ENCODE measurements at places on chromosomes 5 and 9. TPM values are rescaled to one million over a fixed set of nuclear protein-coding genes. Genes with fewer than 3 reads are reported as not detected.

SPOCK1 gene
- total RNA-seq: not detected

- no peak for DNase-seq
Observed at GRCh38 chr5:142316051-142316450, 8.8 kb downstream of the SPRY4 start.

- DNase-seq: peak; percentile 5
Observed at GRCh38 chr5:141508798-141509611, 20.1 kb downstream of the PCDHGC5 start.

DNA sequence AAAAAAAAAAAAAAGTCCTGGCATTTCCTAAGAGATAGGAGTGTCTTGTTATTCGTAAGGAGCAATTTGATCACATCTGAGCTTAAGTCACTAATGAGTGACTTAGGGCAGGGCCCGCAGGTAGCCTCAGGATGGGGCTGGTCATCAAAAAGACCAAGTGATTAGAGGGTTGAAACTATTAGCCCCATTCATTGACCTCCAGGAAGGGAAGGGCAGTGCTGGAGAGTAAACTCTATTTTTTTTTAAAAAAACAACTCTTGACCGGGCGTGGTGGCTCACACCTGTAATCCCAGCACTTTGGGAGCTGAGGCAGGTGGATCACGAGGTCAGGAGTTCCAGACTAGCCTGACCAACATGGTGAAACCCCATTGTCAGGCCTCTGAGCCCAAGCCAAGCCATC is 46.2 kb upstream of the IQGAP2 start:
- DNase-seq: no peak

DNA sequence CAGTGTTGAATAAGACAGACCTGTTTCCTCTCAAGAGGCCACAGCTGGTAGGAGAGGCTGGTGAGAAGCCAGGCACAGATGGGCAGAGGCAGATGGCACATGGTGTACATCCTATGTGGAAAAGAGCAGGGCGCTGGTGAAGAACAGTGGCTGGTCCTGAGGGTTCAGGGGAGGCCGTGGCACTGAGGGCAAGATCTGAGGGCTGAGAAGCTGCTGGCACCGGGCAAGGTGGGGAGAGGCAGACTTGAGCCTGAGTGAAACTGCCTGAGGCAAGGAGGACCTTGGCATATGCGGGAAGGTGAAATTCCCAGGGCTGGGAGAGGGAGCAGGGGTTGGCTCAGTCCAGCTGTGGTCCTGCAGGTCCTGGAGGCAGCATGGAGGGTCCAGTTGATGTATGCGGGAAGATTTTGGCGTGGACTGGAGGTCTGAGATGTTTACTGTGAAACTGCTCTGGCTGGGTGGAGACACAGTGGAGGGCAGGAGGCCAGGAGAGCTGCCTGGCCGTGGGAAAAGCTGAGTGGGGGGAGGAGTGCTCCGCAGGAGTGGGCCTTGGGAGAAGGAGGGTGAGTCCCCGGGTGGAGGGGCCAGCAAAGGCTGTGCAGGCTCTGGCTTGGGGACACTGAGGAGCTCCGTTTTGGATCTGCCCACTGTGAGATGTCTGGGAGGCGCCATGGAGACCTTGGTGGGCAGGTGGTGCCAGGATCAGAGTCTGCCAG is 2.6 kb downstream of the MAN1B1 start:
- no peak for DNase-seq

GRCh38 chr5:159342840-159343239 is 12.6 kb upstream of the IL12B start:
- DNase-seq: no peak

GRCh38 chr5:147852365-147852764 is 20.9 kb upstream of the SPINK1 start:
- DNase-seq: no peak

DNA sequence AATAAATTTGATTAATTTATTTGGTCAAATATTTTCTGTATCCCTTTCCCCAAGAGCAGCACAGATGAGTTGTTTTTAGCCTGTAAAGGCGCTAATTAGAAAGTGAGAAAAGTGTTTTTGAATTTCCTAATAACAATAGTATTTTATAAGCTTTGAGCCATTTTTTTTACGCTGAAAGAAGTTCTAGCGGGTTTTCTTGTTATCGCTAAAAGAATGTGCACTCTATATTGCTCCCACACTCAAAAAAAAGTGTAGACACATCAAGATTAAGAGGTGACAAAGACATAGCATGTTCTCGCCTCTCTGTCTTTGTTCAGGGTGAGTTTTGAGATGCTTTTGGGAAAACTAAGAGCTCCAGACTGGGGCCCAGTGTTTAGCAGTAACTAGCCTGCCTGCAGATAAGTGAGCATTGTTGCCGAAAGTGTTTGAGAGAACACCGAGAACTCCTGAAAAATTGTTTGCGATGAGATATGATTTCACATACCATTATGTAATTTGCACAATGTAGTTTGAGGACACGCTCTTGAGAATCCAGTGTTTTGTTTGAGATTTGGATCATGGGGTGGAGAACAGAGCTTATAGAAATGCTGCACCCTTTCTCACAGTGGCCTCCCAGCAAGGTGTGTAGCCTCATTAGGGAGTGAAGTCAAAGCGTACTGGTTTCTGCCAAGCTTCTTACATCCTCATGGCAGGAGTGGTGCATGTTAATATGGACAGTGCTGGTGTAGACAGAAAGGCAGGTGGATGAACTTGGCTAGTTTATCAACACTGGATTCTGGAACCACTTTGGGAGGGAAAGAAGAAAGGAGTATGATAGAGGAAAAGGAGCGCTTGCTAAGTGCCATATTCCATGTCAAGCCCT is 1.5 kb downstream of the F2R start:
- no peak for DNase-seq

DNA sequence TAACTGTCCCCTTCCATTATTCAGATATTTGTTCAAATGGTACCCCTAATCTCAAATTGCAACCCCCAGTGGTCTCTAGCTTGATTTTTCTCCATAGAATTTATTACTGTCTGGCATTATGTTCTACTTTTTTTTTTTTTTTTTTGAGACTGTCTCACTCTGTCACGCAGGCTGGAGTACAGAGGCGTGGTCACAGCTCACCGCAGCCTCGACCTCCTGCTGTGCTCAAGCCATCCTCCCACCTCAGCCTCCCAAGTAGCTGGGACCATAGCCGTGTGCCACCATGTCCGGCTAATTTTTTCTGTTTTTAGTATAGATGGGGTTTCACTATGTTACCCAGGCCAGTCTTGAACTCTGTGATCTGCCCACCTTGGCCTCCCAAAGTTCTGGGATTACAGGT is 2.0 kb upstream of the REEP5 start:
- DNase-seq: no peak

- DNase-seq: peak; percentile 65
Observed at GRCh38 chr9:15837079-15837679, 284.3 kb downstream of the CCDC171 start.

DNA sequence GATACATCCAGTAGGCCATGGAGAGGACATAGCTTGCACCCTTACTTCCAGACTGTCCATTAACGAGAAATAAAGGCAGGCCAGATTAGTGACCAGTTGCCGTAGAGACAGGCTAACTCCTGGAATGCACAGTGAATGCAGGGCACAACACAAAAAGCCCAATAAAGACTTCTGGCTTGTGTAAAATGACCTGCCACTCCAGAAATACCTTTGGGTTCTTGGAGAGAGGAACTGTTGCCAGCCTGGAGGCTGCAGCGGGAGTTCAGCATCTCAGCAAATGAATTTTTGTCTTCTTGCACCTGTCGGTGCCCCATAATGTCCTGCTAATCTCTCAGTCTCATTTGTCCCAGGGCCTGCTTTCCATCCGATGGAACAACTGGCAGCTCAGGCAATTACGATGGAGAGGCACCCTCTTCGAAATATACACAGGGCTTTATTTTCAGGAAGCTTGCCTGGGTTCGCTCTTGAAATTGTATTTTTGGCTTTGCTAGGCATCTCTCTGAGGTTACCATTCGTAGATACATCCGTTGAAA is 538.8 kb upstream of the ZNF462 start:
- DNase-seq: no peak

IFNA21 gene
- total RNA-seq: not detected

DNA sequence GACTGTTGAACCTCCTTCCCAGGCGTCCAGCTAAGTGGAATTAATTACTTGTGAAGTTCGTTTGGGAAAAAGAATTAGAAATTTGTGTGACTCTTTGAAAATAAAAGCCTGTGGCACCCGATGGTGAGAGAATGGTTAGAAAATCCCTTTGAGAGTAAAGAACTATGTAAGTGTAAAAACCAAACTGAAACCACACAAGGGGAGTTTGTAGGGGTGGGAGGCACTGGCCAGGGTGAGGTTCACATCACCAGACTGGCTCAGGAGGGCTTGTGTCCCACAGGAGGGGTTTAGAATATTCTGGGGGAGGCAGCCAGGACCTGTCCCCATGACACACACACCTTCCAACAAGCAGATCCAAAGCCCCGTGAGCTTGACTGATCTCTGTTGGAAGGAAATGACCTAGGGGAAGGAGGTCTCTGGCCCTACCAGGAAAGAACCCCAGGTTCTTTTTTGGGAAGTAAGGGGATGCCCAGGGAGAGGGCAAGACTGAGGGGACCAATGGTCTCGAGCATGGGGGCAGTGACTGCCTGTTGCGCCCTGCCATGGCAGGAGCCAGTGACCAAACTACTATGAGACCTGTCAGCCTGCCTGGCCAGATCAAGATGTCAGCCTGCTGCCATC is 4.3 kb downstream of the SPATA24 start:
- no peak for DNase-seq

DNA sequence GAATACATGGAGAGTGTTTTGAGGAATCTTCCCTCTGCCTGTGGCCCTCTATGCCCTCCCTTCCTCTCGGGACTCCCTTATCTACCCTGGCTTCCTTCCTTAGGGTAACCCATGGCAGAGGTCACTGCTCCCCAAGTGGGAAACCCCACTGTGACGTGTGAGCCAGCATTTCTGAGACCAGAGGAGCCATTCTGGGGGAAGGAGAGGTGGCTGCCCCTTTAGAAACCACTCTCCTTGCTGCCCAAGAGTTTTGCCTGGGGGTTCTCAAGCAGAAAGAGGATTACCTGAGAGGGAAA is 23.1 kb downstream of the CCNJL start:
- DNase-seq: no peak

GRCh38 chr5:159734366-159734765 is 181.9 kb upstream of the ADRA1B start:
- DNase-seq: no peak

PHPT1 gene
- total RNA-seq: 192 TPM

GRCh38 chr9:80556631-80557030 is 984.9 kb downstream of the TLE4 start:
- DNase-seq: no peak

- no peak for DNase-seq
Observed at GRCh38 chr5:132639706-132640130, 18.3 kb upstream of the IL13 start.

DNA sequence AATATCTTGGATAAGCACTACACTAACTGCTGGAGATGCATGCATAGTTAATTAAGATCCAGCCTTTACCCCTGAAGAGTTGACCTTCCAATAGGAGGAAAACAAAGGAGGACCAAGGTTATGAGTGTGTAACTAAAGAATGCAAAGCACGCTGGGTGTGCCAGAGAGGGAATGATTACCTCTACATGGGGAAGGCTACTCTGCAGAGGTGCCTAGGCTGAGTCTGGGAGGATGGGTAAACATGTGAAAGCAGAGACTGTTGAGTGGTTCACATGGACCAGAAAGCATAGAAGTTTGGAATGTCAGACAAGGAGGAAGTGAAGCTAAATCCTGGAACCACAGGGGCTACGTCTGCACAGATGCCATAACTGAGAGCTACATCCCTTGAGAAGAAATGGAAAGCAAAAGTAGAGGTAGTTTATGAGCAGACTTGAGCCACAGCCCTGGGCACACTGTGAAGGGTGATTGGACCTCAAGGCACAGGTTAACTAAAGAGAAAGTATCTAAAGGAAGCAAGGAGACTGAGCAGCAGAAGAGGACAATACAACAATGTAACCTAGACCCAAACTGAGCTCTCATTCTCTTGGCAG is 176.2 kb downstream of the DENND1A start:
- no peak for DNase-seq
